ENCODE measurements at places on chromosomes 2 and 18.

DNA sequence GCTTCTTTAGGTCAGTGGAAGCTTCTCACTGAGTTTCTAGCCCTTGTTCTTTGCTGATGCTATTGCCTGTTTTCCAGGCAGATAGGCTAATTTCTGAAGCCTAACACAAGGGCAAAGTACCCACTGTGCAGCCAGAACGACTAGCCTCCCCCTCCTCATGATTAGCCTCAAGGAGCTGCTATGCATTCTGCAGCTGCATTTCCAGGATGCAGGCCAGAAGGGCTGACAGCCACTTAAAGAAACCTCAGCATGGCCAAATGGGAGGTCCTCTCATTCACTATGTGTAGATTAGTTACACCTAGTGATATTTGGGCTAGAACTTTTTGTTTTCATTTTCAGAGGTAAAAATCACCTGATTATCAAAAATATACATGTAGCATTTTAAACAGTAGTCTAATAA is 216.0 kb downstream of the RAD51AP2 start:
- DNase-seq, result no peak

DNA sequence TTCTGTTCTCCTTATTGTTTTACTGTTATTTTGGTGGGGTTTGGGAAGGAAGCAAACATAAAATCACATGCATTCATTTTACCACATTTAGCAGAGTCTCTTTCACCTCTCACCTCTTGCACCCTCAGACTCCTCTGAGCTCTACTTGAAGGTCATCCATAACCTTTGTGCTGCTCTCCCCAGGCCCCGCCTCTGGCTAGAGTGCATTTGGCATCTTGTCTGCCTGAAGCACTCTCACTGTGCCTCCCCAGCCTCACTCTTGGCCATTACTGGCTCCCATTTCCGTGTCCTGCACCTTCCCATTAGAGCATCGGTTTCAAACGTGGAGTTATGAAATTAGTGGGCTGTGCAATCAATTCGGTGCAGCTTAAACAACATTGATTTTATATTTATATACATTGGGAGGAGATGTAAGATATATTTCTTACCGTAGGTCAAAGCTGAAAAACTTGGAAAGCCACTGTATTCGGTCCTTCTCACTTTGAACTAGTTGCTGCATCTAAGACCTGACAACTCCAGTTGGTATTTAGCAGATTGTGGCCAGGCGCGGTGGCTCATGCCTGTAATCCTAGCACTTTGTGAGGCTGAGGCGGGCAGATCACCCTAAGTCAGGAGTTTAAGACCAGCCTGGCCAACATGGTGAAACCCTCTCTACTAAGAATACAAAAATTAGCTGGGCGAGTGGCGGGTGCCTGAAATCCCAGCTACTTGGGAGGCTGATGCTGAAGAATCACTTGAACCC is 6.9 kb upstream of the ZFAND2B start:
- no peak for DNase-seq

DNA sequence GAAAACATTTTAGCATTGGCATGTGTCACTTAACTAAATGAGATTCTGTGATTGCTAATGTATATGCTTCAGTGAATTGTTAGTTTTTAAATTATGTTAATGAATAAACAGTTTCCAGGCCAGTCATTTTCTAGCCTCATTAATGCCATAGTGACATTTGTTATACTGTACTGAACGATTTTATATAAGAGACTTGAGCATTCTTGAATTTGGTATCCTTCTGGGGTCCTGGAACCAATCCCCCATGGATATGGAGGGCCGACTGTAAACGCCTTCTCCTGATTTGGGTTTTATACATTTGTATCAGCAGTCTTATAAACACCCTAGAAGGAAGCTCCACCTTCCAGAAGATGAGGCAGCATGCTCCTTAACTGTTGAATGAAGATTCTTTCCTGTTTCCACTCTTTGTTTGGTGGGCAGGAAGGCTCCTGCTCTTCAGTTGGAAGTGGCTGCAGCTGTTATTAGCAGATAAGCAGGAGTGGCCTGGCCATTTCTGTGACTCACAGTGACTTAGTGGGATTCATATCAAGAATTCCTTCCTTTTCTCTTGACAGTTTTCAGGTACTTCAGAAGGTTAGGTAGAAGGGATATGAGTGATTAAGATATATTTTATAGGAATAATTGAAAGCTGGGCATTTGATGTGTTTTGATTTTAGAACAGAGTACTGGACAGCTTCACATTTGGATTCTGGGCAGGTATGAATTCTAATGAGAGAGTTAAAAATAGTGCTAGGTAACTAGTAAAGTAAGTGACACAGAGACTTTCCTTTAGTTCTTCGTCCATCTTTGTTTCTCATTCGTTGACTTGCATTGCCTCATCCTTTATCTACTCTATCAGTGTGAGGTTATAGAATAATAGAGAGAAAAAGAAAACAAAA is 124.9 kb downstream of the PLCL1 start:
- no peak for DNase-seq

- DNase-seq, result no peak
These were observed 11.9 kb downstream of the ZNF407 start for GRCh38 chr18:74609535-74609934.

DNA sequence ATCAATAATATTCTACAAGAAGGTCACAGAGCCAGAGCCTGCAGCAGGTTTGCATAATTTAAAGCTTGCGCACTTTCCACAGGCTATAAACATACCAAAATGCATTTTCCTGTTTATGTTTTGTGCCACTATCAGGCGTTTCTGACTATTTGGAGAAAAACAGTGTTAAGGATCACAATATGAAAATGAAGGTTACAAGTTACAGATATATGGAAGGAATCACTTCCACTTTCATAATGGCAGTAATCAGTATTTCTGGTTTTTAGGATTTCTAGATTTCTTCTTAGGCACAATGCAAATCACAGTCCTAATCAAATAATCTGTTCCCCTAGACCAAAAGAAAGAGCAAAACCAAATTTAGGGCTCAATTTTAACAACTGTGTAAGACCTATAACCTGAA is 279.5 kb downstream of the NBAS start:
- no peak for DNase-seq

- no peak for DNase-seq
These were observed 8.0 kb upstream of the ANO7 start for GRCh38 chr2:241180495-241180894.

- DNase-seq, result no peak
These were observed 56.3 kb downstream of the MARCHF4 start for GRCh38 chr2:216315802-216316603.

DNA sequence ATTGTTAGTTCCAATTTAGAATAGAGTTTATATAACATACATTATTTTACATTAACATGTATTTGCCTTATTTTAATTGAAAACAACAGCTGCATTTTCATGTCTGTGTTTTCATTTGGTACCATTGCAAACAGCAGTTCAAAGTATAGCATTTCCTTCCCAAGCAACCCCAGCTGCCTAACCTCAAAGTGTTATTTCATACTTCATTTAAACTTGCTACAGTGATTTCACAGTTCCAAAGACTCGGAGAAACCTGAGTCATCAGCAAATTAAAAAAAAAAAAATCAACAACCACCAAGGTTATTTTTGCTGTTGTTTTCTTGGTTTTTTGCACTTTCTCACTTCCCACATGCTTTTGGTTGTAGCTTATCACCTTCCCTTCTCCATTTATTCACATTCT is 236.5 kb upstream of the SPHKAP start:
- no peak for DNase-seq

DNA sequence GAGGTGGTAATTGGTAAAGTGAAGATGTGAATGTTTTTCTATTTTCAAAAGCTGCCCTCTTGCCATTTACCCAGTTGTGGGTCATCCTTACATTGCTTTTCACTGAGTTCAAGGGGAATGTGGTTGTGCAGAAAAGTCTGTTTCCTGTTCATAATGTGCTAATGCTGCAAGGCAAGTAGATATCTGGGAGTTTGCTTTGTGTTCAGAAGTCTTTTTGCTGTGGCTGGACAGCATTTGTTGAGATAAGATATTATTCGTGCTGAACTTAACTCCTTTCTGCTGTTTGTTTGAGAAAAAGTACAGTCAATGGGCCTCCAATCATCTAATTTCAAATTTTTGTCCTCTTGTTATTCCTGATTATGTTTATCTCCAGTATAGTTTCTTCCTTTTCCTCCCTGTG is 263.2 kb downstream of the LTBP1 start:
- no peak for DNase-seq

DNA sequence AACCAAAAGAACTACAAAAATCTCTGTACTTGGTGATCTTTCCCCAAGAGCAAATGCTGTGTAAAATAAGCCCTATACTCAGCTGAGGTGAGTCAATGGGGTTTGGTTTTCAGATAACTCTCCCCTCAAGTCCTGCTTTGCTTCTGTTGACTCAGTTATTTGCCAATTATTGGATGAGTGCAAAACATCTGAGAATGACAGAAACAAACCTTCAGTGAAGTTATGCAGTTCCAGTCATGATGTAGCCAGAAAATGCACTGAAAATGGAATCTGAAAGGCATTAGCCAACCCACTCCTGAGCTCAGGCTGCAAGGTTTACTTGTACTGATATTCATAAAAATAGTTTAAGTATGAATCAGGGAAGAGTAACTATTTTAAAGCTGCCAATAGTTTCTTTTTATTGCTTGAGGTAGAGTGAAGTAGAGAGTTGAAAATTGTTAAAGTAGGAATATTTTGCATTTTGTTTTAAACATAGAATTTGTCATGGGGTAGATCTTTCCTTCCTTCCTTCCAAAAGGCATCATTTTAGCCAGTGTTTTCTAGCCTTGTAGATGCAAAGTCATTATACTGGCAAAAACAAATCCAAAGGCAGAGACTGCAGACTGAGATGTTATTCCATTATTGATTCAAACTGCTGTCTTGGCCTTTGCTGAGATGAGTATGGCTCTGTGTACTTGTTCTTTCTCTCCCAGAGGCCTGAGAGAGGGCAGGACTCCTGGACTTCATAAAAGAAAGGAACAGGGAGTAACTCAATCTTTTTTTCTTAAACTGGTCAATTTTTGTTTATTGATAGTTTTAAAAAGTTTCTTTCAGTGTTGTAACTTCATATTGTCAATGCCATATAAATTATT is 215.3 kb downstream of the RND3 start:
- no peak for DNase-seq

DNA sequence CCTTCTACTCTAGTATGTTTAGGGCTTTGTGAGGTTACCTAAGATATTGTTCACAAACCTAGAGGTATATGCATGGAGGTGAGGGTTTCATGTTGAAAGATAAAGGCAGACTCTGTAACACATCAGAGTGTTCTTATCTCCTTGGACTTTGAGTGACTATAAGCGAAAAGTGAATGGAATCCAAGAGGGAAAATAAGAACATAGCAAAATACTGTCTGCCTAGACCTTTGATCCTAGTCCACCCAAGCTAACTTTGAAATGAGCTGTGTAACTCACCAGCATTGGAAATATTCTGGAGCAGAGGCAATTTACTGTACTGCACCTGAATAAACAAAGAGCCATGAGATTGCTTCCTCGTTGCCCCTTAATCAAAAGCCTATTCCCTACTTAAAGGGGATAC is 28.2 kb upstream of the GALNT1 start:
- no peak for DNase-seq

DNA sequence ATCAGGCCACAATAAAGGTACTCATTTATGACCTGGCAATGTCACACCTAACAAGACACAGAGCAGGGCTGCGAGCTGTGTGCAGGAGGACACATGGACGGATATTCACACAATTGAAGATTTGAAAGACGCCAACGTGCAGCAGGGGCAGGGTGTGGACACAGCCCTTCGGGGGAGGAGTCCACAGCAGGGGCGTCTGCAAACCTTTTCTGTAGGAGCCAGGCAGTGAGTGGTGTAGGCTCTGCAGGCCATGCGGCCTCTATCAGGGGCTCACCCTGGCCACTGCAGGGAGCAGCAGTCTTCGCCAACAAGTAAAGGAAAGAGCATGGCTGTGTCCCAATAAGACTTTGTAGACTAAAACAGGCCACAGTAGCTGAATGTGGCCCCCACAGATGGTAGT is 125.7 kb upstream of the SNTG2 start:
- no peak for DNase-seq

DNA sequence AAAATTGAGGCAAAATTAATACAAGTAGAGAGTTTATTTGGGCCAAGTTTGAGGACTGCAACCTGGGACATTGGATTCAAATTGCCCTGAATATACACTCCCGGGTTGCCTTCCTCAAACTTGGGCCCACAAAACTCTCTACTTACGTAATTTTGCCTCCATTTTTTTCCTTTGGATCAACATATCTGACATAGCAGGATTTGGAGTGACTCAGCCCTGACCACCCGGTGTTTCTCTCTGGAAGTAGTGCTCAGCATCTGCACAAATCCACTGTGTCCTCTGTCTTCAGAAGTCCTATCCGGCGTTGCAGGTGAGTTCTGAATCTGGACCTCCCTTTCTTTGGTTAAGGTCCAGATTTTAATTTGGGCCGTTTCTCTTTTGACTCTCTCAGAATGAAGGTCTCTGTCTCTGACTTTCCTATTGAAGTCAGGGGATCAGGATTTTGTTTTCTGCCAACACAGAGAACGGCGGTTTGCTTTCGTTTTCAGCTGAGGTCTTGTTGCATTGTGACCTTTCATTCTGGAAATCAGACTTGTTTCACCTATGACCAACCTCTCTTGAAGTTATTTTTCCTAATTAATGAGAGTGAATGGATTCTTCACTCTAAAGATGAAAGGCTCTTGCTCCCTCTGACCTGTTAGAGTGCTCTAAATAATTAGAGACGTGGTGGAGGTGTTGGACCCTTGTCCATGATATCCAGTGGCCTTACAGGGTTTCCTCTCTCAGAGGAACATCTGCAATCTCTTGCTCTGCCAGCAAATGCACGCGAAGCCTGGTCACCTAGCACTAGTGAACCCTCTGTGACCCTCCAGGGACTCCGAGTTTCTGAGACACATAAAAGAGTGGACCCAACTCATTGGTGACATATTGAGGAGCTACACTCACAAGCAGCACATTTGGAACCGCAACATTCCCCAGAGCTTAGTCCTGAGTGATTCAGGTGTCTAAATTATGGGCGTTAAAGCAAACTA is 13.6 kb downstream of the TCF23 start:
- no peak for DNase-seq

- no peak for DNase-seq
These were observed 158.0 kb upstream of the MMADHC start for GRCh38 chr2:149745396-149746230.

- no peak for DNase-seq
These were observed 452.3 kb upstream of the ID2 start for GRCh38 chr2:8229546-8229986.

DNA sequence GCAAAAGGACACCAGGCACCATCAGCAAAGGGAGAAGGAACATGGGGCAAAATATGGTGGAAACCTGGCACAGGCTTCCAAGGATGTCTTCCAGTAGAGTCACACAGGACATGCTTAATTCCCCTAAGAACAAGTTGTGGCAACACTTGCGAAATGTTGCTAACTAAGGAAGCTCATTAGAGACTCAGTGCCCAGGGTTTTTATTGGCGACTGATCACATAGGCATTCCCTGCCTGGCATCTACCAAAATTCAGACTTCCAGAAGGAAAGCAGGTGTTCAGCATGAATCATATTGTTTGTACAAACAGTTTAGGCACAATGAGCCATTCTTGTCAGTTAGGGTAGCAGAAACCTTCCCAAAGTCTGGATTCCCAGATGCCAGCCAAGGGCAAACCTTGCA is 25.7 kb downstream of the SLC4A1AP start:
- DNase-seq, result no peak

GRCh38 chr2:176812246-176812775 is 400.3 kb upstream of the HNRNPA3 start:
- no peak for DNase-seq

Data from mucosa of descending colon (tissue), 3 donors.